Uterus (tissue), 4 donors: ENCODE measurements at places on chromosomes 4 and X. TPM values are rescaled to one million over a fixed set of nuclear protein-coding genes. Genes with fewer than 3 reads are reported as not detected.

FRG2 gene
- not detected for total RNA-seq

KIT gene
- total RNA-seq: 61.1 TPM

LRIT3 gene
- 0.21 TPM for total RNA-seq

STOX2 gene
- 4.1 TPM for total RNA-seq

CENPVL1 gene
- not detected for total RNA-seq

UBA1 gene
- 142 TPM for total RNA-seq

EMCN gene
- total RNA-seq: 60.3 TPM

GRCh38 chrX:130094696-130095095 is 15.6 kb downstream of the ELF4 start:
- H3K4me3 ChIP-seq: no peak overlapping the region
- H3K36me3 ChIP-seq: no peaks in the 10 kb centered on the region
- no peak overlapping the region for H3K27ac ChIP-seq
- no peak for DNase-seq

DNA sequence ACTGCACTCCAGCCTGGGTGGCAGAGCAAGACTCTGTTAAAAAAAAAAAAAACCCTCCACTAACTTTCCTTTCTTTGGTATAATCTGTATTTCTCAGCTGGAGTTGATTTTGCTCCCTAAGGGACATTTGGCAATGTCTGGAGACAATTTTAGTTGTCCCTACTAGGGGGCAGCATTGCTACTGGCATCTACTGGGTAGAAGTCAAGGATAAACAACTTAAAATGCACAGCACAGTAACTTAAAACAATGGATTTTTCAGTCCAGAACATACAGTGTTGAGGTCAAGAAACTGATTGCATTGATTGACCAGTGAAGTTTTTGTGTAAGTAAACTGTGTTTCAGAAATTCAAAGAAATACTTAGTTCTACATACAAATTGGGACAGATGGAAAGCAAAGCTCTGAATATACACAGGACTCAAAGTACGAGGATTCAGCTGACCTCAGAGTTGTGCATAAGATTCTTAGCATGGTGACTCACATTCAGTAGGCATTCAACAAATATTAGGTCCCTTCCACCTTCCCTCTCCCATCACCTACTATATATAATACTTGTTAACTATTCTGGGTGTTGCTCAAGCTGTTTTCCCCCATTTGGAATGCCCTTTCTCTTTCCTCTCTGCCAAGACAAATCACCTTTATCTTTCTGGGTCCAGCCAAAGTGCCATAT is 8.8 kb downstream of the DDX53 start:
- no peaks in the 10 kb centered on the region for H3K27me3 ChIP-seq
- H3K36me3 ChIP-seq: no peaks in the 10 kb centered on the region
- H3K4me3 ChIP-seq: no peak overlapping the region
- no peak overlapping the region for H3K27ac ChIP-seq
- no peak for DNase-seq

DNA sequence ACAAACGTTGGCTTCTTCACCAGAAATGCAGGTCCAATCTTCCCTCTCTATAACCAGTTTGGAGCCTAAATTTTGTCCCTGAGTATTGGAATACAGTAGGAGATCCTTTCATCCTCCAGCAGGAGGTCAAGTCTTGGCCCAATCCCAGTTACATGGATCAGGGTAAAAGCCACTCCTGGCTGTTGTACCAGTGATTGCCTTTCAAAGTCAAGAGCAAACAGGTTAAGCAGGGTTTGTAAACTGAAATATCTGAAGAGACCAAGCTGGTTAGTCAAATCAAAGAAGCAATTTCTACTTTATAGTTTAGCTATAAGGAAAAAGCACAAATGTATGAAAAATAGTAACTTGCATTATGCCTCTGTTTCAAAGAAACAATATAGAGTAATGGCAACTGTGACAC is 329.4 kb downstream of the NAF1 start:
- DNase-seq: no peak
- H3K36me3 ChIP-seq: no peaks in the 10 kb centered on the region
- H3K27ac ChIP-seq: no peak overlapping the region
- no peaks in the 10 kb centered on the region for H3K27me3 ChIP-seq
- no peaks in the 10 kb centered on the region for H3K4me1 ChIP-seq
- H3K4me3 ChIP-seq: no peak overlapping the region

DNA sequence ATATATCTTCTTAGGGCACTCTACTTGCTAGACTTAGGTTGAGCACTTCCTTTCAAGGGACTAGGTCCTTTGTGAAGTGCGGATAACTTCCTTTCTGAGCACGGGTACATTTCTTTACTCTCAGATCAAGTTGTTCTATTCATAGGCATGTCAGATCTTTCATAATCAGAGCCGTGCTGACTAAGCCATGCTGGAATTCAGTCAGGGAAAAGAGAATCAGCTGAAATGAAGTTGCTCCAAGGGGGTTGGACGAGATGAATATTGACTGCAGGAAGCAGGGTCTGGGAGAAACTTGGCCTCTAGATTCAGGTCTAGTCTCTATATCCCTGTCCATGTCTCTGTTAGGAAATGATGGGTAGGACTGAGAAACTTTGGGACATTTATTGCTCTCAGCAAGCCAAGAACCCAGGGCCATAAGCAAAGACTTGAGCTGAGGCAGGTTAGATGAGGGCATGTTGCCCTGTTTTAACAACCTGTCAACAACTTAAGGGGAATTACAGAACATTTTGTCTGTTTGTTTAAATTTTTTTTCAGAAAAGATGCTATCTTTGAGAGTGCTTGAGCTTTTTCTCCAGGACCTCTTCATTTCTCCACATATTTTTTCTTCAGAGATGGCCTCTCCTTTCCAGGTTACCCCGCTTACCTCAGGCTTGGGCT is 28.3 kb downstream of the AREG start:
- no peak overlapping the region for H3K27ac ChIP-seq
- DNase-seq: no peak

DNA sequence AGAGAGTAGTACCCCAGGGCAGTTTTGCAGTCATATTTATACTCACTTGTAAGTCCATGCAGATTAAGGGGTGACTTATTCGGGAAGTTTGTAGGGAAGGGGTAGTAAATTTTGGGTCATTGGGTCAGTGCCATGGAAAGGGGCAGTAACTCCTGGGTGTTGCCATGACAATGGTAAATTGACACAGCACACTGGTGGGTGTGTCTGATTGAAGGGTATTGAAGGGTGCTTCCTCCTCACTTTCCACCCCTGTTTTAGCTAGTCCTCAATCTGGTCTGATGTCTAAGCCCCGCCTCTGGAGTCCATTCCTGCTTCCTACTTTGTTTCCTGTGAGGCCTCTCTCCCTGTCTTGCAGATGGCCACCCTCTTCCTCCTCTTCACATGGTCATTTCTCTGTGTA is 11.9 kb downstream of the ODAPH start:
- no peaks in the 10 kb centered on the region for H3K27me3 ChIP-seq
- no peak overlapping the region for H3K27ac ChIP-seq
- no peak for DNase-seq
- H3K4me3 ChIP-seq: no peak overlapping the region
- no peaks in the 10 kb centered on the region for H3K4me1 ChIP-seq

GRCh38 chr4:173135241-173135847 is 33.3 kb upstream of the GALNT7 start:
- H3K4me3 ChIP-seq: no peak overlapping the region
- no peaks in the 10 kb centered on the region for H3K36me3 ChIP-seq
- DNase-seq: no peak
- no peaks in the 10 kb centered on the region for H3K4me1 ChIP-seq

GRCh38 chrX:70016513-70016912 is 33.2 kb downstream of the AWAT2 start:
- H3K27me3 ChIP-seq: no peaks in the 10 kb centered on the region
- DNase-seq: no peak
- H3K4me1 ChIP-seq: no peaks in the 10 kb centered on the region
- no peak overlapping the region for H3K27ac ChIP-seq
- no peak overlapping the region for H3K4me3 ChIP-seq

DNA sequence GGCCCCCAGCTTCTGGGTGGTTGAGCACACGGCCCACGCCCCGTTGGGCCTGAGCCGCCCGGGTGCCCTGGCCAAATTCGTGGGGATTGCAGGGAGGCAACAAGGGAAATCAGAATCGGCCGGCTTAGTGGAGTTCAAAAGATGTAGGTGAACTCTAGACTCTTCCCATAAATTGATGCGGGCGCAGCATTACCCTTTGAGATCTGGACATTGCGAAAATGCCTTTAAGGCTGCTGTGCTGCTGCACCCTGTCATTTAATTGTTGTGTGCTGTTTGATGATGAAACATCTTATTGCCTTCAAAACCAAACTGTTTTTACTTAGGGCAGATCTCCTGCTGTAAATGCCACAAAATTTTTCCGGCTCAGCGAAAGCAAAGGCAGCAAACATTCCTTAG is 409 bp upstream of the MPP1 start:
- H3K27me3 ChIP-seq: no peaks in the 10 kb centered on the region
- no peaks in the 10 kb centered on the region for H3K36me3 ChIP-seq
- H3K4me3 ChIP-seq: peak overlapping the region; percentile 57

DNA sequence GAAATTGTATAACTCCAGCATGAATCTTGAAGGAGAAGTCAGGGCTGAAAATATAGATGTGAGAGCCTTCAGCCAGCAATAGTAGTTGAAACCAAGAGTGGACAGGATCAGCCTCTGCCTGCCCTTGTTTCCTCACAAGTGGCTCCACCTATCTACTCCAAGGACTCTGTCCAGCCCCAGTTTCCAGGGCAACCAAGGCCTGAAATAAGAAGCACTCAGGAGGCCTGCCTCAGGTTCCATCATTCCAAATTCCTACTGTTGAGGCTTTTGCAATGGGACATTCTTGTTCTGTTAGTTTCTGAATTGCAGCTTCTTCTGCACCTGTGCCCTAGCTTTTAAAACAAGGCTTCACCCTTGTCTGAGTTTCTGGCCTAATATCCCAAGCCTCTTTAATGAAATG is 41.6 kb downstream of the TRPC5OS start:
- H3K4me1 ChIP-seq: no peaks in the 10 kb centered on the region
- H3K27ac ChIP-seq: no peak overlapping the region
- no peaks in the 10 kb centered on the region for H3K36me3 ChIP-seq
- no peak for DNase-seq
- H3K27me3 ChIP-seq: no peaks in the 10 kb centered on the region

GRCh38 chr4:38509551-38509950 is 154.4 kb upstream of the KLF3 start:
- no peaks in the 10 kb centered on the region for H3K27me3 ChIP-seq
- DNase-seq: no peak
- no peak overlapping the region for H3K4me3 ChIP-seq
- no peaks in the 10 kb centered on the region for H3K4me1 ChIP-seq

DNA sequence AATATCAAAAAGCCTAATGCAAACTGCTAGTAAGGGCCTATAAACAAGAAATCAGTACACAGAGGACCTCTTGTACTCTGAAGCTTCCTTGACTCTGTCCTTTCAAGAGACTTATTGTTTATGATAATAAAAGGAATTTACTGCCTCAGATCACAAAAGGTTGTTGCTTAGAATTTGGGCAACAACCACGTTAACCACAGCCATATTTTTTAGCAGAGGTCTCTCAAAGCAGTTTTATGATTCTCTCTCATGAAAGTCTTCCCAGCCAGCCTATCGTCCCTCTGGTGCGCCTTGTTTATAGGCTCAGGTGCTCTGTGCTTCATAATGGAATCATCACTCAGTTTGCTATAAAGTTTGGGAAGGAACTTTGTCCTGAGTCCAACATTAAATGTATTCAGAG is 270.6 kb downstream of the RCHY1 start:
- no peaks in the 10 kb centered on the region for H3K4me1 ChIP-seq
- peak overlapping the region; percentile 32 for H3K27ac ChIP-seq
- H3K36me3 ChIP-seq: no peaks in the 10 kb centered on the region
- H3K4me3 ChIP-seq: no peak overlapping the region
- H3K27me3 ChIP-seq: no peaks in the 10 kb centered on the region
- peak; percentile 24 for DNase-seq

GRCh38 chrX:67684136-67684535 is 140.3 kb downstream of the AR start:
- H3K4me1 ChIP-seq: no peaks in the 10 kb centered on the region
- no peaks in the 10 kb centered on the region for H3K27me3 ChIP-seq
- no peak overlapping the region for H3K27ac ChIP-seq
- H3K36me3 ChIP-seq: no peaks in the 10 kb centered on the region
- no peak for DNase-seq
- no peak overlapping the region for H3K4me3 ChIP-seq

GRCh38 chrX:153647461-153648357 is 706 bp downstream of the DUSP9 start:
- H3K4me3 ChIP-seq: no peak overlapping the region
- no peak overlapping the region for H3K27ac ChIP-seq
- peaks cover 4% of the 10 kb centered on the region for H3K4me1 ChIP-seq
- peaks cover 19% of the 10 kb centered on the region for H3K27me3 ChIP-seq
- peak; percentile 11 for DNase-seq

DNA sequence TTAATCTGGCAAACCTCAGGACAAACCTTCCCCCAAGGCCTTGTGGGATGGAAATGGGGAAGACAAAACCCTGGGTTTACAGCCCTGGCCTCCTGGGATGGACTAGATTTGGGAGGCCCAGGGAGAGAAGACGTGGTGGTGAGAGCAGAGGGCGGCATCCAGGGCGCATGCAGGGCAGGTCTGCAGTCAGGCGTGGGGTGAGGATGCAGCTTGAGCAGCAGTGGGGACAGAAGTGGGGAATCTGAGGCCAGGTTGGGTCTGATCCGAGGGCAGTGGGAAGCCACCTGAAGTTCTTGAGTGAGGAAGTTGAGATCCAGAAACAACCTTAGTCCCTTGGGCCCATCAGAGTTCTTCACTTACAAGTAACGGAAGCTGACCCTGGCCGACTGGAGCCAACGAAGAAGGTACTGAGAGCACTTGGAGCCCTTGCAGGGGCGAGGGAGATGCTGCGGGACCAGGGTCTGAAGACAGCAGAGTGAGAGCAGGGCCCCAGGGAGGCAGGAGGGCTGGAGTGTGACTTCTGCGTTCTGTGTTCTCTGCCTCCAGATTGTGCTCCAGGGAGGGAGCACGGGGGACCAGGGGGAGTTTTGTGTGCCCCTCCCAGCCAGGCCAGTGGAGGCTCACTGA is 42.0 kb upstream of the GPR78 start:
- H3K27me3 ChIP-seq: no peaks in the 10 kb centered on the region
- H3K27ac ChIP-seq: no peak overlapping the region
- H3K36me3 ChIP-seq: no peaks in the 10 kb centered on the region
- no peak for DNase-seq
- no peak overlapping the region for H3K4me3 ChIP-seq
- H3K4me1 ChIP-seq: no peaks in the 10 kb centered on the region

GRCh38 chr4:76951672-76952010 is 2.1 kb downstream of the SEPTIN11 start:
- no peak for DNase-seq
- H3K27me3 ChIP-seq: no peaks in the 10 kb centered on the region
- H3K4me3 ChIP-seq: peak overlapping the region; percentile 66
- no peaks in the 10 kb centered on the region for H3K4me1 ChIP-seq
